ENCODE measurements at places on chromosomes 3 and 15.
A peak's percentile ranks its signal among the peaks of the same experiment; 100 is the strongest.

DNA sequence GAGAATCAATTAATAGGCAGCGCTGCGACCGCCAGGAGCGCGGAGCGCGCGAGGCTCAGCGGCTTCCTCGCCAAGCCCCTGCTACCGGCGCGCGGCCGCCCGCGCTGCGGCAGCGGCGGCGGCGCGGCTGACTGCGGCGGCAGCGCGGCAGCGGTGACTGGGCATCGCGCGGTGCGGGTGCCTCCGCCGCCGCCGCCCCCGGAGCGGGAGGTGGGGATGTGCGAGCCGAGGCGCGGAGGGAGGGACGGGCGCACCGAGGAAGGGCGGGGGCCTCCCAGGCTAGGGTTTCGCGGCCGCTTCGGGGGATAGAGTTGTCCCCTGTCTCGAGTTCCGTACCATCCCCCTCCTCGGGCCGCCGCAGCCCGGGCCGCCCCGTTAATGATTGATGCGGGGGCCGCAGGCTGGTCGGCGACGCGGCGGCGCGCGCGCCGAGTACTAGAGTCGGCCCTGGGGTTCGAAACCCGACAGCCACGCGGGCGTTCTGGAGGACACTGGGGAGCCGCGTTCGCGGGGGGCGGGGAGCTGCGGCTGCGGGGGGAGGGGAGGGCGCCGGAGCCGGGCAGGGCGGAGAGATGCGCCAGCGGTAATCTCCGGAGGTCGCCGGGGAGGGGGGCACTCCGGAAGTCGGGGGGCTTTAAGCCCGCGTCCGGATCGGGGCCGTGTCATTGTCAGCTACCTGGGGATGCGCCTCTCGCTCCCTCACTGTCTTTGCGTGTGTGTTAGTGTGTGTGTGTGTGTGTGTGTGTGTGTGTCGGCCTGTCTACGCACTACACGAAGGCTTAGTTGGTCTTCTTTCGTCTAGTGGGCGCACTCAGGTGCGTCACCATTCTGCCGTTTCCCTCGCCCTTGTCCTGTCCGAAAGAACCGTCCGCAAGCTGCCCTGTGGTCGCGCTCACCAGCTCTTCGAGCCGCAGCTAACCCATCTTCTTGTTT lies at the start of gene PAQR9:
PAQR9 (minus strand) TSS at position 159 of the 933 bp plus-strand sequence. CDS start 338 bp downstream, outside the sequence.
- no peak for DNase-seq

- peak; percentile 62 for DNase-seq
Measured at GRCh38 chr3:40580494-40581091, 55.8 kb downstream of the ZNF621 start.

DNA sequence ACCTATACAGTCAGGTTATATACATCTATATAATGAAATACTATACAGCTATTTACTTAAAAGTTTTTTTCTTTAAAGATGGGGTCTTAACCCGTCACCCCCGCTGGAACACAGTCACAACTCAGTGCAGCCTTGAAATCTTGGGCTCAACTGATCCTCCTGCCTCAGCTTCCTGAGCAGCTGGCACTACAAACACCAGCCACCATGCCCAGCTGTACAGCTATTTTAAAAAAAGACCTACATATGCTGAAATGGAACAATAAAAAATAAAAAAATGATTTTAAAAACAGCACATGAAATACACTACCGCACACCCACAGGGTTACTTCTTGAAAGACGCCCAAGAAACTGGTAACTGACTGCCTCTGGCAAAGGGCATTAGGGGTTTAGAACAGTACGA lies 3.8 kb downstream of the NCBP2 start:
- no peak for DNase-seq

DNA sequence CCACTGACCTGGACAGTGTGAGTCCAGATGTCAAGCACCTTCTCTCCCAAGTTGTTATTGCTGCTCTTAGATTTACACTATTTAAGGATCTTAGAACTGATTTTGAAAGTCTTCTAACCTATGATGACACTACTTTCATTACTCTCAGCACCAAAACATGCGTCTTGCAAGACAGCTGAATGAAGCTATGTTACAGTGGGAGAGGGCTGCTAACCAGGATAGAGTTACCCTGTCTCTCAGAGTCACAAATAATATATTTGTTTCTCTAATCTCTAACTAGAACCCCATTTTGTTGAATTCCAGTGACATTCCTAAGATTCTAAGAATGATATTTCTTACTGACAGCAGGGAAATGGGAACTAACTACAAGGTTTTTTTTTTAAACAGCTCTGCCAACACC lies 455.5 kb downstream of the MAGI1 start:
- no peak for DNase-seq

GRCh38 chr15:69700380-69700779 lies 247.8 kb downstream of the RPLP1 start:
- DNase-seq = no peak

- DNase-seq = no peak
Measured at GRCh38 chr3:57971975-57972374, 36.2 kb upstream of the FLNB start.

DNA sequence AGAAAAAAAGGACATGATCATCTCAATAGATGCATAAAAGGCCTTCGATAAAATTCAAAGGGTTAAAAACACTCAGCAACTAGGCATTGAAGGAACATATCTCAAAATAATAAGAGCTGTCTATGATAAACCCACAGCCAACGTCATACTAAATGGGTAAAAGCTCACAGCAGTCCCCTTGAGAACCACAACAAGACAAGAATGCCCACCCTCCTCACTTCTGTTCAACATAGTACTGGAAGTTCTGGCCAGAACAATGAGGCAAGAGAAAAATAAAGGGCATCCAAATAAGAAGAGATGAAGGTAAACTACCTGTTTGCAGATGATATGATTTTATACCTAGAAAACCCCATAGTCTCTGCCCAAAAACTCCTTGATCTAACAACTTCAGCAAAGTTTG lies 619.7 kb upstream of the LMCD1 start:
- DNase-seq = no peak

DNA sequence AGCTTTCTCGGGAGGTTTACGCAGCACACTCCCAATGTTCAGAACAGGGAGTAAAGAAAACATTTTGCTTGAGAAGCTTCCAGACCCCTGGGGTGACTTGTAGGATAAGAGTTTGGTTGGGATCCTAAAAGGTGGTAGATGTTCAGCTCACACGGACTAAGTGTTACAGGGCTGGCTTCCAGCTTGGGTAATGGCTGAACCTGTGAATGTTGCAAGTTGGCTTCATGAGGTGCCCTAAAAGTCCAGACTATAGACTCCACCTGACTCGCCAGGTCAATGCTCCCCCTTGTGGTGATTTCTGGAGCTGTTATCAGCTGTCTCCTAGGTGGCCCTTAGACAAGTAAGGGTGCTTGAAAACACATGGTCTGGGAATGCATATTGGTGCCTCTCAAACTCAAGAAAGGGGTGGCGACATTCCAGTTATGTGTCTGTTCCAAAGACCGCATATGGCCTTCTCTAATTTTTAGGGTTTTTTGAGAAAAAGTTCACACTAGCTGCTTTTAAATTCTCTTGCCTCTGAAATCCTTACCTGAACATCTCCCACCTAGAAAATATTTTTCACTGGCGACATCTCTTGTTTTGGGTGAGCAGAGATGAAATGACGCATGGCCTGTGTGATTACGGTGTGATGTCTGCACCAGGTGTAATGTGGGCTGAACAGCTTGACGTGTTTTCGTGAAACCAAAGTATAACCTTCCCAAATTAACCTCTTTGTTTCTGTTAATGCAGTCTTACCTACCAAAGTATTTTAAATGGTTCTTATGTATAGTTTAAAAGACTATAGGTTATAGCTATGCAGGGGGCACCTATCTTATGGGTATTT lies 175.7 kb upstream of the KBTBD8 start:
- peak; percentile 47 for DNase-seq

DNA sequence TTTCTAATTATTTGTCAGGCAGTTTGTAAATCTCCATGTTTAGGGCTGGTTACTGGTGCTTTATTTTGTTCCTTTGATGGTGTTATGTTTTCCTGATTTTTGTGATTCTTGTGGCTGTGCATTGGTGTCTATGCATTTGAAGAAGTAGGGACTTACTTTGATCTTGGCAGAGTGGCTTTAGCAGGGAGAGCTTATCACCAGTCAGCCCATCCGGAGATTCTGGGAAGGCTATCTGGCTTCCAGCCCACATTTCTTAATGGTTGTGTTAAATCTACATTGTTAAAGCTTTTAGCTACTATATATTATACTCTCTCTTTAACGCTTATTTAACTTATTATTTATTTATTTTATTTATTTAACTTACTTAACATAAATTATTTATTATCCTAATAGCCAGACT lies 35.1 kb downstream of the FBXL2 start:
- no peak for DNase-seq

DNA sequence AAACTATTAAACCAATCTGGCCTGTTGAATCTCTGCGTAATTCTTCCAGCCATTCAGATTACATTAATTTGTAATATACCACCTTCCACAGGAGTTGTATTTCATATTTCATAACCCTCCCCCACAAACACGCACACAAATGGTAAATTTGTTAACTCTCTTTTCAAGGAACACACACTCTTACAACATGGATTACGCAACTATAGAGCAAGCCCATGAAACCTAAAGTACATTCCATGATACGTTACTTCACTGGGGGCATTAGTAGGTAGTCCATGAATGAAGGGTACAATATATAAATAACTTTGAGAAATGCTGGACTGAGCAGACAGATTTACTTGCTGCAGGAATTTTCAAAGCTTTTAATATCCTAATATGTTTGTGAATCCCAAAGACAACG lies 65.0 kb downstream of the TRIM69 start:
- DNase-seq = no peak

DNA sequence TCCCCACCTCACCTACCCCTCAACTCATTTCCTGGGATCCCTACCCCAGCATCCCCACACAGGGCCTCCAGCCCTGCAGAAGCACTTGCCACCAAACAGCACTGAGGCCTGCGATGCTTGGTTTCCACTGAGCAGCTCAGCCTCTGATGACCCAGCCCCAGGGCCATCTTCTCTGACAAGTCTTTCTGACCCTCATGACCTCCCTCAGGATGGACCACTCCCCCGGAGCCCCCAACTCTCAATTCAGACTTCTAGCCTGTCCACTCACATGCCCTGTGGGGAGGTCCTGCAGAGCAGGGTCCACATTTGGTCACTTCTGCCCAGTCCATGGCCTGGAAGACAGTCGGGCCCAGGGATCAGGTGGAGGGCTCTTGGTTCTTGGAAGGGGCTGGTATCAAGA lies 63.4 kb upstream of the SPATA12 start:
- DNase-seq = no peak

DNA sequence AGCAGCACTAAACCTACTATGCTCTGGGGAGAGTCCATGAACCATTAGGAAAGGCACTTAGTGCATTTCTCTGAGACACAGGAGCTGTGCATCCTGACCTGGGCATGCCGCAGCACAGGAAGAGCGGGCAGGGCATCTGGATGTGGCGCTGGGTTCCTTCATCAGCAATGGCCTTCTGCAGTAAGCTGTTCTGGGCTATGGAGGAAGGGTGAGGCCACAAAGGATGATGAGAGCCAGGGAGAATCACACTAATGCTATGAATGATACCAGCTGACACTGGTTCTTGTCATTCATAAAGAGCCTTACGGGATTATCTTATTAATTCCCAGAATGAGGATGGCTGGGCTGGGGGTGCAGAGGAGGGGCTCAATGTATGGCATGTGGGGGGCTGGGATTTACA lies 12.7 kb upstream of the SCN10A start:
- DNase-seq = no peak

- no peak for DNase-seq
Measured at GRCh38 chr3:149327156-149327555, 6.3 kb downstream of the TM4SF18 start.

DNA sequence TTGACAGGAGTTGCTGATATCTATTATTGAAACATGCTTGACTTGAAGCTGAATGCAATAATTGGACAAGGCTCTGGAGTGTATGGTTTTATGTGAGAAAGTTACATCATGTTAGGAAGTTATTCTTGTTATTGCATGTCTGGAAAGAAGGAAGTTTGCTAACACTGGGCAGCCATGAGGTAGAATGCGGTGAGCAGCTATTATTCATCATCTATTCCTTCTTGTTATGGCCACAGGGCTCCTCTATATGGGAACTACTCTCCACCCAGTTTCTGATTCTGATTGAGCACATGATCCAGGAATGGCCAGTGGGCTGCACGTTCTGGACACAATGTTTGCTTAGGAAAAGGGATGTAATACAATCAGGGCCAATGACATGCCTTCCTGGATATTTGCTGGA lies 37.8 kb upstream of the SCN5A start:
- DNase-seq = no peak

DNA sequence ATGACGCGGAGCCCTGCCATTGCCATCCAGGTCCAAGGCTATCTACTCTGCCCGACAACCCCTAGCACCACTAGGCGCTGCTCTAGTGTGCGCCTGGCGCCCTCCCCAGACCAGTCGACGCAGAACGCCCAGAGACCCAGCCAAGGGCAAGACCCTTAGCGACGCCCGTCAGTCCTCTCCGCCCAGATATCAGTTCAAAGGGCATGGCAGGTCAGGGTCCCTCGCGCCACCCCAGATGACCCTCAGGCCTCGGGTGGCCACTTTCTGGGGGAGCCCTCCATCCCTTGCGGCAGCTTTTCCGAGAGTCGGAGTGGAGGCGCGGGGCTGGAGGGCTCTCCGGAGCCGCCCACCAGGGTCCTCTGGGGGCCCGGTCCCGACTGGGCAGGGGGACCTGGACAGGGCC lies 371 bp upstream of the CLSTN2 start:
- no peak for DNase-seq

- no peak for DNase-seq
Measured at GRCh38 chr3:105355408-105356061, 11.2 kb upstream of the ALCAM start.

GRCh38 chr3:197458906-197459470 lies 96.8 kb downstream of the BDH1 start:
- no peak for DNase-seq

- no peak for DNase-seq
Measured at GRCh38 chr3:71469138-71469435, 114.4 kb downstream of the FOXP1 start.

GRCh38 chr15:81950841-81951414 lies 94.9 kb downstream of the MEX3B start:
- DNase-seq = no peak

- DNase-seq = no peak
Measured at GRCh38 chr3:132265488-132265887, 51.7 kb upstream of the ACP3 start.

DNA sequence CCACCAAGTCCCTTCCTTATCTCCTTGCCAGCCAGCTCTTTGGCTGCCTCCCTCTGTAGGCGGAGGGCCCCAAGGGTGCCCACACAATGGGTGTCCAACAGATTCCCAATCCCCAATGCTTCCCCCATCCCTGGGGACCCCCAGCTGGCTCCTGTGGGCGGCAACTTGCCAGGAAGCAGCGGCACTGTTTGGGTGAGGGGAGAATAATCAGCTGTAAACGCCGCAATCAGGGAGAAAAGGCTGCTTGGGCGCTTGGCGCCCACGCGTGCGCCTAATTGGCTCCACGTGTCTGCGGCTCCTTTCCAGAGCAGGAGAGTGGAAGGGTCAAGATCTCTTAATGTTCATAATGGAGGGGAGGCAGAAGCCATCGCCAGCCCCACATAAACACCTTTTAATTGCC lies 67.9 kb upstream of the TMEM115 start:
- DNase-seq = no peak
